Liver (tissue), 10 donors: ENCODE measurements at places on chromosomes 16 and 17. TPM values are rescaled to one million over a fixed set of nuclear protein-coding genes. Genes with fewer than 3 reads are reported as not detected.

The TBC1D3B gene
- 0.66 TPM for polyA plus RNA-seq

The CHD9NB gene
- not detected for polyA plus RNA-seq

The SPATA32 gene
- not detected for polyA plus RNA-seq

The C16orf87 gene
- 4.1 TPM for polyA plus RNA-seq

DNA sequence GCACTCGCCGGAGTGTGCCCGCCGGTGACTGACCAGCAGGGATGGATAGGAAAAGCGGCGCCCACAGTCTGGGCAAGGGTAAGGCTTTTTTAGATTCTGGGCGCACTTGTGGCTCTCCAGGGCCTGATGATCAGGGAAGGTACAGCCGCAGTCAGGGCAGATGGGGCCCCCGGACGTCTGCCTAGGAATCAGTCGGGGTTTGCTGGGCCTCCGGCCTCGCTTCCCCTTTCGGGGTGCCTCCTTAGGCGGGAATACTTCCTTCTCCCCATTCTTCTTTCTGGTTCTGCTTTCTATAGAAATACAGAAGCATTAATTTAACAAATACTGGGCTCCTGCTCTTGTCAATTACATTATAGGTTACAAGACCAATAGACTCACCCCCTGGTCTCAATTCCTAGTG, 5.0 kb downstream of the ZNF689 start:
- peak overlapping the region; percentile 86 for H3K27ac ChIP-seq
- H3K27me3 ChIP-seq, result no peaks in the 10 kb centered on the region
- H3K4me1 ChIP-seq, result peaks cover 49% of the 10 kb centered on the region
- peaks cover 8% of the 10 kb centered on the region for H3K36me3 ChIP-seq
- no peak overlapping the region for H3K4me3 ChIP-seq

GRCh38 chr17:79541056-79541850, 69.6 kb downstream of the RBFOX3 start:
- H3K4me3 ChIP-seq, result no peak overlapping the region
- no peaks in the 10 kb centered on the region for H3K36me3 ChIP-seq
- H3K27me3 ChIP-seq, result no peaks in the 10 kb centered on the region
- DNase-seq, result no peak
- H3K4me1 ChIP-seq, result no peaks in the 10 kb centered on the region

- peaks cover 46% of the 10 kb centered on the region for H3K36me3 ChIP-seq
- peaks cover 14% of the 10 kb centered on the region for H3K4me1 ChIP-seq
- no peaks in the 10 kb centered on the region for H3K27me3 ChIP-seq
- no peak for DNase-seq
- H3K4me3 ChIP-seq, result no peak overlapping the region
Measured at GRCh38 chr16:2774161-2774891, 2.8 kb downstream of the ELOB start.
